ENCODE measurements at places on chromosomes 5 and 9.

DNA sequence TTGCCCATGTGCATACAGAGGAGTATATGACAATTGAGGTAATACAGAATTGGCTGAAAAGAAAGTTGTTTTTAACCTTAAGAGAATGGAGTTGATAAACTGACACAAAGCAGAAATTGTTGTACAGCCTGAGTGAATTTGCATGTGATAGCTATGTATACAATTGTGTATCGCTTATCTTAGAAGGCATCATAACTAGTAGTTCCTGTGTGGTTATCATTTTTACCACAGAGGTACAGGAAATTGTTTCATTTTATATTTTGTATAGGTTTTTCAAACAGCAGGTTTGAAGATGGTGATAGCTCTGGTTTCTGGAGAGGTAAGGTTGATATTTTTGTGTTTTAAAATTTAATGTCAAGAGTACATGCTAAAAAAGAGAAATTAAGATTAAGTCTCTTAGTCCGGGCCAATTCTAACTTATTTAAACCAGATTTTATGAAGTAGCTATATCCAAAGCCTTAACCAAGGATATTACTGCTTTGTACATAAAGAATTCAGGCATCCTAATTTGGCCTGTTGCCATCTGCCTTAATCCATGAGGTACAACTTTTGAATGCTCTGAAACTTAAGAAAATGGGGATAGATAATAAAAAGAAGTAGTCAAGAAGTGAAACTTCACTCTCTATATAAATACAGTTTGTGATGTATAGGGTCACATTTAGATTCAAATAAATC, 26.0 kb downstream of the DDX4 start:
- DNase-seq, result no peak

DNA sequence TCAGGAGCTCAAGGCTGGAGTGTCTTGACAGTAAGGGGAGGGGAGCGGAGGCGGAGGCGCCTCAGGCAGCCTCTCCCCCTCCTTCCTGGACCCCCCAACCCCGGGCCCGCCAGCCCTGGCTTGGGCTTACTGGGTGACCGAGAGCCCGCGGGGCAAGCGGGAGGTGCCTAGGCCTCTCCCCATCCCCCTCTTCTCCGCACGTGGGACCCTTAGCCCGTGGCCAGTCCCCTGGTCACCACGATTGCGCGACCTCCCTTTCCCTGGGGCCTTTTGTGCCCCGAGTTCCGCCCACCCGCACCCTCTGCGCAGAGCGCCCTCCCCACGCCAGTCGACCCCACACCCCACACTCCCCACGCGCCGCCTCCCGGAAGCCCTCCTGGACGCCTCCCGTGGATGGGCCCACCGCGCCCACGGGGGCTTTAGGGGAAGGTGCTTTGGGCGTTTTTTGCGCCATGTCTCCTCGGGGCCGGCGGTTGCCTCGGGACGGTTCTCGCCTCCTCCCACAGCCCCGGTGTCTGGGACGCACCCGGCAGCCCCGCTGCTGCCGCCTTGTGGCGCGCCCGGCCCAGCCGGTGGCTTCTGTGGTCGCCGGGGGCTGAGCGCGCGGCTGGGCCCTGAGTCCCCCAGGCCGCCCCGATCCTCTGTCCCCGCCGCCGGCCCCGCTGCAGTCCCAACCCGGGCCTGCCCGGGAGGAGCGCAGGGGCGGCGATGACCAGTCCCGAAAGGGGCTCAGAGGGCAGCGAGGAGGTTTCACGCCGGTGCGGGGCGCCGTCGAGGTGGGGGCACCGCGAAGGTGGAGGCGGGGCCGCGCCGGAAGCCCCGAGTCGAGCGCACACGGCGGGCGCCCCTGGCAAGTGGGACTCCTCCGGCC, 3.2 kb downstream of the TOR4A start:
- no peak for DNase-seq

DNA sequence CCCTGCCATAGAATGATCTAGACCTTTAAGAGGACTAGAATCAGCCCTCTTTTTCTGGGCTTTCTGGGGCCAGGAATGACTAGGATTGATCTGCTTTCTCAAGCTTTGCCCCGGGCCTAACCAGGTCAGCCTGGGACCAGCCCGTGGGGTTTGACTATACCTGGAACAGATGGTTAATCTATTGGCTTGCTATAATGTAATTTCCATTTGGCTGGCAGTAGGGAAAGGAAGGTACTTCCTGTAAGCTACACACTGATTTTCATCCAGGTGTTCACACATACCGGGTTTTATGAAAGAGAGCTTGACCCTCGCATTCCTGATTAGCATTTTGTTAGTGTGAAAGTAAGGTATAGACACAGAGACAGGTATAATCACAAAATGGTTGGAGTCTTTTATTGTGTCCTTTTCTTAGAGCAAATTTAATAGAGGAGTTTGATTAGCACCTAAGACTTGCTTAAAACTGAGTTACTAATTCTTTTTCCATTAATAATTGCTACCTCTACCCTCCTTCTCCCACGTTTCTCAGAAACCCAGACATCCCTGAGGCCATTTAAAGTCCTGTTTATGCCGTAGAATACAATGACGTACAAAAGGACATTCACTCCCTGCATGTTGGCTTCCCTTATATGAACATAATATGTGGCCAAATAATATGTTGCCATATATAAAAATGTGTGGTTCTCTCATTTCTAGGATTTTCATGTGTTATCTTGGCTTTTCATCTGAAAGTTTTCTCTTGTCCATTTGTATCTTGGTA, 17.3 kb downstream of the LNPEP start:
- no peak for DNase-seq

DNA sequence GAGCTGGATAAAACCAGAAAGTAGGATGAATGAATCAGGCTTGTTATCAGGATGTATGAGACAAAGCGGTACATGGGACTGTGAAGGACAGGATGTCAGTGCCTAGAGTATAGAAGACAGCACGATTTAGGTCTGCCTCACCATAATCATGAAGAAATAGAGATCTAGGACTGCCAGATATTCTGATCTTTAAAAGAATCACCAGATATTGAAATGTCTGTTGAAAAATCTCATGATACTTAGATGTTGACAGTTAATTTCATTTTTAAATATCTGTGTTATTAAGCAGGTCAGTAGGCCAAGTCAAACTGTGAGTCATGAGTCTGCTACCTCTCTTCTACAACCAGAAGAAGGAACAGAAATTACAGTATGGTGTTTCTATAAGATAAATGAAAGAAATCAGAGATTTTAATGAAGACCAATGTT, 65.0 kb downstream of the ST8SIA4 start:
- DNase-seq, result no peak

DNA sequence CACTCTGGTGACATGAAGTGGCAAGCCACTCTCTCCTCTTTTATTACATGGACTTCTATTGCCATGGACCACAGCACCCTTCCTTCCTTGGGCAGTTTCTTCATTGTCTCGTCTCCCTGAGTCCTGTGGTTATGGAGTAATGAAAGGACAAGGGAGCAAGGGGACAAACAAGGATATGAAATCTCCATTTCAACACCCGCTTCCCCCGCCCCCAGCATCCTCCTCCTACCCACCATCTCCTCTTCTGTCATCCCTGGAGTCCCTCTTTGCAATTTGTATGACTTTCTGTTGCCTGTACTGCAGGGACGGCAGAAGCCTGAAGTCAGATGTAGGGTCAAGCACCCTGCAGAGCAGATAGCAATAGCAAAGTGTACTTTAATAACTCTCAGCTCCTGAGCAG, 300.7 kb upstream of the CLINT1 start:
- no peak for DNase-seq

GRCh38 chr5:151214614-151215545, 9.0 kb downstream of the CCDC69 start:
- no peak for DNase-seq

GRCh38 chr5:38885208-38885607, 39.4 kb downstream of the OSMR start:
- DNase-seq, result no peak

DNA sequence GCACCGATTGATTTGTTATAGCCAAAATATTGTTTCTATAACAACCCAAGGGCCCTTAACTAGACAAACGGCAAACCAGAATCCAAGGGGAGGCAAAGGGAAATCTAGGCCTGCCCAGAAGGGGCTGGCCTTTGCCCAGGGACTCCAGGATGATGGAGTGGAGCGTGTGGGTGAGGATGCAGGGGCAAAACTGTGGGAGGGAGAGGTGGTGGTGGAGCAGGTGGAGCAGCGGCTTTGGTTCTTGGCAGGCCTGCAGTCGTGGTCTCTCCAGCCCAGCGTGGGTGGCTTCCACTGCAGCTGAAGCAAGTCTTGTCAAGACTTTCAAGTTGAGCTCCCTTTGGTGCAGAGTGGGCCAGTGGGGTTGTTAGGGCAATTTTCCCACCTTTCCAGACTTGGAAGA, 98.6 kb upstream of the TBCA start:
- DNase-seq, result no peak

DNA sequence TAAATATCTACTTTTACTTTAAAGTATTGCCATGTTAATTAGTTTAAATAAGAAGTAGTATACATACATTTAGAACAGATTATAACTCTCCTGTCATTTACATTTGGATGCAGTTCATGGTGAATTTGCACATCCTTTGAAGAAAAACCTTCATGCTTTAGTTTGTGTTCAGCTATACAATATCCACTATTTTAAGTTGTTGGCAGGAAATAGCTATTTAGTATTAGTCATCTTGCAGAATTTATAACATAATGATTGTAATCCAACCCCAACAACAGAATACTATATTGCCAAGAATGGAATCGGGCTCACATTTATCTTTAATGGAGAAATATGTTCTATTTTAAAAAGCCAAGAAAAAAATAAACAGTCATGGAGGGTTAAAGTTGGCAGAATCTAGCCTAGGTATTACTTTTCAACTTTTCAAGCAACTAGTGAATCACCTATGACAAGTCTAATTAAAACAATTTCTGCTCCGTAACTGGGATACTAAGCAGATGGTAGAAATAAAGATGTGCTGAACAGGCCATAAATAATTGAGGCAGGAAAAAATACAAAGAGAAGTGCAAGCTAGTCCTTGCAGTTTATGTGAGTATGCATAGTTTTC, 1170.6 kb upstream of the NUDT12 start:
- DNase-seq, result no peak

GRCh38 chr9:125758986-125759763, 12.0 kb downstream of the PBX3 start:
- DNase-seq, result no peak

GRCh38 chr9:78928625-78929405, 631.9 kb downstream of the PSAT1 start:
- no peak for DNase-seq

GRCh38 chr5:97231025-97231636, 48.1 kb upstream of the RIOK2 start:
- DNase-seq, result peak; percentile 50
